Stimulated activated CD4-positive, alpha-beta T cell treated with anti-CD3 and anti-CD28 coated beads, Interleukin-2, amount 100 ng/mL, for 4 hours (primary cell): ENCODE measurements at places on chromosomes 3 and 15.

DNA sequence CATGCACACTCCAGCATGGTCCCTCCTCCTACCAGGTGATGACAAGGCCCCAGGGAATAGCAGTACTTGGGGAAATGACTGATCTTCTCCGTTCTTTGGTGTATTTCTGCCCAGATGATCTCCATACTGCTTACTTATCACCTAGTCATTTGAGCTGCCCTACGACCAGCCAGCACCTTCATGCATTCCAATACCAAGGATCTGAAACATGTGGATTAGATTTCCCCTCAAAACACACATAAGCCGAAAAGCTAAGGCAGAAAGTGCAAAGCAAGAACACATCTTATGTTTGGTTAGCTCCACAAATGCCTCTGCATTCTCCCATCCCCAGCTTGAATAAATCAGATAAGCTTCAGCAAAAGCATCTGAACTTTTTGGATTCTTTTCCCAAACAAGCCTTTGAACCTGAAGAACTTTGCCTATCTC, 64.8 kb upstream of the BCL6 start:
- no peak for DNase-seq

GRCh38 chr15:41950489-41950888, 21.9 kb downstream of the EHD4 start:
- no peak for DNase-seq

DNA sequence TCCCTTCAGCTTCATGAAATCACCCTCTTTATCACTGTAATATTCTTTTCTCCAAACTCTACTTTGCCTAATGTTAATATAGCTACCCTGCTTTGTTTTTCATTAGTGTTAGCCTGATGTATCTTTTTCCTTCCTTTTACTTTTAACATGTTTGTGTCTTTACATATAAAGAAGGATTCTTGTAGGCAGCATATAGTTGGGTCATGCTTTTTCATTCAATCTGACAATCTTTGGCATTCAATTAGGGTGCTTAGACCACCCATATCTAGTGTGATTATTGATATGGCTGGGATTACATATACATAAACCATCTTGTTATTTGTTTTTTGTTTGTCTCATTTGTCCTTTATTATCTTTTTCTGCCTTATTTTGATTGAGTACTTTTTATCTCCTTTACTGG, 34.9 kb upstream of the HEG1 start:
- DNase-seq: no peak

DNA sequence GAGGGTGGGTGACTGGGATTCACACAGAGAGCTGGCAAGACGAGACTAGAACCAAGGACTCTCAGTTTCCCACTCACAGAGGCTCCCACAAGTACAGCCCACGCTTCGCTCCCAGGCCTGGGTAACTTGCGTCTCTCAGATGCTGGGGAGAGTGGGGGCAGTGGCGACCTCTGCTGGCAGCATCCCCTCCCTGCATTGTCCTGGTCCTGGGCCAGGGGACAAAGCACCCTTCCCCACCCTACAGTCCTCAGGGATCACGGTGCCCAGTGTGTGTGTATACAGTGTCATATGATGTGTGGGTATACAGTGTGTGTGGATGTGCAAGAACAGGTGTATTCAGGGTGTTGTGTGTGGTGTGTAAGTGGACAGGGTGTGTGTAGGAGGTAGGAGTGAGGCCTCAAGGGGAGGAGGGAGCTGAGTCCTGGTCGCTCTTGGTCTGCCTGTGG, 12.8 kb downstream of the VILL start:
- peak; percentile 46 for DNase-seq

GRCh38 chr3:37726525-37727290, 135.0 kb upstream of the CTDSPL start:
- DNase-seq: no peak

- no peak for DNase-seq
These were observed 360.4 kb downstream of the FGF12 start for GRCh38 chr3:192366916-192367315.

DNA sequence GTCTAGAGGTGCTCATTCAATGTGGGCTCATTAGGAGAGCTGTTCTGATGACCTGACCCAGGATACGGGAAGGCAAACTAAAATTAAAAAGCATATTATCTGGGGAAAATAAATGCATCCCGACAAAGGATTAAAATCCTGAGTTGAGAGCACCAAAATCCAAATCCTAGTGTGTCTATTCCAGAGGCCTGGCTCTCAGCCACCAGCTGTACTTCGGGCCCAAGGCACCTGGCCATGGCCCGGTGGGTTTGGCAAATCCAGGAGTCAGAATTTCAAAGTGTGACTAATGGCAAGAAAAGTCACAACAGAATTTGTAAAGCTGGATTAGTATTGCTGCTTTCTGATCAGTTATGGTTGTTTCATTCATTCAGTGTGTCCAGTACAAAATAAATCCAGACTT, 2.6 kb upstream of the LYSMD4 start:
- no peak for DNase-seq

DNA sequence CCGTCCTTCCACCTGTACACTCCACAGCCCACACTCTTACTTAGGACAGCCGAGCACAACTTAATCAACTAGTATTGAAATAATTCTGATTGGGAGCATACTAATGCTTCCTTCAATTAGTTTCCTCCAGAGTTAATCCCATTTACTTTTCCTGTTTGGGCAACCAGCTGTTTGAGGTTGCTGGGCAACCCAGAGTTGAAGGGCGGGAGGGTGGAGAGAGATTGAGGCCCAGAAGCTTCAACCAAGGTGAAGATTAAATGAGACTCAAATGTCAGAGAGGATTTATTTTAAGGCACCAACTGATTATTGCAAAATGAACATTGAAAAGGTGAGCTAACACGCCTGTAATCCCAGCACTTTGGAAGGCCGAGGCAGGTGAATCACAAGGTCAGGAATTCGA, 428.5 kb upstream of the SEMA6D start:
- no peak for DNase-seq

GRCh38 chr3:106317141-106318055, 448.6 kb upstream of the CBLB start:
- DNase-seq: no peak
